HFFc6 (cell line): ENCODE measurements at places on chromosomes 11 and 22. TPM values are rescaled to one million over a fixed set of nuclear protein-coding genes. Genes with fewer than 3 reads are reported as not detected.

GRCh38 chr11:133930053-133930766 lies 26.6 kb downstream of the IGSF9B start:
- no peak for DNase-seq

- no peak for DNase-seq
Observed at GRCh38 chr11:116078101-116078591, 573.9 kb upstream of the CADM1 start.

Gene GAL
- 1.0 to 12.5 TPM (median 7.6 TPM) in 3 replicates for total RNA-seq

- DNase-seq, result peak; percentile 80
Observed at GRCh38 chr11:17314232-17314547, 37.4 kb upstream of the NCR3LG1 start.

Gene TTC28
- total RNA-seq, result 11.8 and 21.4 TPM in 2 replicates

GRCh38 chr11:107719557-107720302 lies 7.9 kb upstream of the SLN start:
- no peak for DNase-seq

GRCh38 chr11:132077416-132077815 lies 707.0 kb downstream of the NTM start:
- DNase-seq, result no peak

- DNase-seq, result no peak
Observed at GRCh38 chr22:46969961-46970360, 207.5 kb downstream of the TBC1D22A start.

GRCh38 chr22:19680287-19680881 lies 33.9 kb upstream of the SEPTIN5 start:
- DNase-seq, result no peak

DNA sequence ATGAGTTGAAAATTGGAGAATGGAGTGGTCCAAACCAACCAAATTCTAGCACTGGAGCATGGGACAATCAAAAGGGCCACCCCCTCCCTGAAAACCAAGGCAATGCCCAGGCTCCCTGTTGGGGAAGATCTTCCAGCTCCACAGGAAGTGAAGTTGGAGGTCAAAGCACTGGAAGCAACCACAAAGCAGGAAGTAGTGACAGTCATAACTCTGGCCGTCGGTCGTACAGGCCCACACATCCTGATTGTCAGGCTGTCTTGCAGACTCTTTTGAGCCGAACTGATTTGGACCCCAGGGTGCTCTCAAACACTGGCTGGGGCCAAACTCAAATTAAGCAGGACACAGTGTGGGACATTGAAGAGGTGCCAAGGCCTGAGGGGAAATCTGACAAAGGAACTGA lies 80.5 kb upstream of the ADSL start:
- DNase-seq, result no peak

Gene SMC1B
- total RNA-seq, result not detected in 3 replicates

Gene BCO2
- 0.63 to 1.4 TPM (median 1.00 TPM) in 3 replicates for total RNA-seq

- no peak for DNase-seq
Observed at GRCh38 chr11:46456269-46457001, 64.9 kb upstream of the CHRM4 start.

DNA sequence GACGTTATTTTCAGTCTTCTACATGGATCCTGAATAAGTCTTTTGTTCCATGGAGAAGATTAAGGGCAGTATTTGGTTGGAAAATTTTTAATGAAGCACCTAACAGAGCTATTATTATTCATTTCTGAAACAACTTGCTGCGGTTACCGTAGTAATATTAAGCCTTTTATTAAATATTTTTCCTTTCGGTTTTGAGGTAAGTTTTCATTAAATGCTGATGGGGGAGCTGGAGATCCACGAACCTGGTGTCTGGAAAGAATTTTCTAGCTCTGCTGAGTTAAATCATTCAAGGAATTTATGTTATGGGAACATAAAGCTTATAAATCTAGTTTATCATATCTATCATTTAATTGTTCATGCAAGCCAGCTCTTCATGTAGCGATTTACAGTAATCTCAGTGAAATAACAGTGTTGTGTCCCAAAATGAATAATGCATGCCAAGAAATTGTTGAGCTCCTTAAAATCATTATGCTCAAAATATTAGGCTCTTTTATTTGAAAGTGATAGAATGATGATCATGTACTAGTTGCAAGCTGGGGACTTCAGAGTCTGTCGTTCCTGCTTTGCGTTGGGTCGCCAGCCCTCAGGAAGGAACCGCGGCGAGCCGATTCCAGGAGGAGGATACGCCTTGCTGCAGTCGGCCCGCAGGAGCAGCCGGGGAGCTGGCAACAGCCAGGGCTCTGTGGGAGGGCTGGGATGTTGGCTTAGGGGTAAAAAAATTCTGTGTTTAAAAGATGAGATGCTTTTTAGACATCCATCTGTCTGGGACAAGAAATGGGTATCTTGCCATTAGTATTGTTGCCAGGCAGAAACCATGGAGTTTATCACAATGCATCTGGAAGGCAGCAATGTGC lies 83.1 kb downstream of the TBC1D22A start:
- peak; percentile 8 for DNase-seq

DNA sequence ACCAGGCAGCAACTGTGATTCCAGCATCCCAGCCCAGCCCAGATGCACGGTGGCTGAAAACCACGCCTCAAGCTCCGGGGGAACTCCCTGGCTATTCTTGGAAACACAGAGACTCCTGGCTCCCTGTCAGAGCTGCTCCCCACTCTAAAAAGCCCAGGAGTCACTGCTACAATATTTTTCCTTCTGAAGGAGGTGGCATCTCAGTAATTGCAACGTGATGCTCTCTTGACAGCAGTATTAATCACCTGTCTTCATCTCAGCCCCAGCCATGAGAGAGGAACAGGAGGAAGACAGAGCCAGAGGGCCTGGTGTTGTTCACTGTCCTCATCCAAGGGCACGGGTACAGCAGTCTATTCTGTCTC lies 26.9 kb downstream of the DRD2 start:
- DNase-seq, result no peak

DNA sequence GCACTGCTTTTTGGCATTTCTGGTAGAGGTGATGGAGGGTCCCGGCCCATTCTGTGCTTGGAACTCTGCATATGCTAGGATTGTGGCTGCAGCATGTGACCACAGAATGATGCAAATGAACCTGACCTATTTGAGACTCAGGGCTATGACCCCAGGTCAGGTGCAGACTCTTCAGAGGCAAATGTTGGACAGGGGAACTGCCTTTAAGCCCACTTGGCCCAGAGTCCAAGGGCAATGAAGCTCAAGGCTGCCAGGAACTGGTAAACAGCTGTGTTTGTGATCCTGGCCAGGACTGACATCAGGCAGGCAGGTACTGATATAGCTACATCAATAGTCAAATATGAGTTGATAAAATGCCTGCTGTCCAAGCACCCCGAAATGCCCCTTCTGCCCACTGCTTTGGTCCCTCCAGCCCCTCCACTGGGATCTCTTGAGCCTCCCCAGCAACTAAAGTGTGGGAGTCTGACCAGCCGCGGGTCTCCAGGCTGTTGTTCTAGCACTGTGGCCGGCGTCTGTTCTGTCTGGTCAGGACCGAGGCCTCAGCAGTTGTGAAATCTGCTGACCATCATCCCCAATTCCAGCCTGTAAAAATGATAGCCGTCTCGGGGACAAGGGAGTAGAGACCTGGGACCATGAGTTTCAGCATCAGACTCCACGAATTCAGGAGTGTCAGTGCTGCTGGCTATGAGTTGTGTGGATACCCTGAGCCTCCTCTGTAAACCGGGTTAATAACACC lies 82.4 kb upstream of the EIF3D start:
- DNase-seq, result no peak

GRCh38 chr11:31096191-31096805 lies 273.2 kb downstream of the DCDC1 start:
- no peak for DNase-seq

Gene OR2AT4
- not detected in 3 replicates for total RNA-seq

Gene OR5B21
- total RNA-seq, result not detected in 3 replicates

Gene RTN4RL2
- total RNA-seq, result 0.35 to 0.48 TPM in 2 of 3 replicates, not detected in the other

DNA sequence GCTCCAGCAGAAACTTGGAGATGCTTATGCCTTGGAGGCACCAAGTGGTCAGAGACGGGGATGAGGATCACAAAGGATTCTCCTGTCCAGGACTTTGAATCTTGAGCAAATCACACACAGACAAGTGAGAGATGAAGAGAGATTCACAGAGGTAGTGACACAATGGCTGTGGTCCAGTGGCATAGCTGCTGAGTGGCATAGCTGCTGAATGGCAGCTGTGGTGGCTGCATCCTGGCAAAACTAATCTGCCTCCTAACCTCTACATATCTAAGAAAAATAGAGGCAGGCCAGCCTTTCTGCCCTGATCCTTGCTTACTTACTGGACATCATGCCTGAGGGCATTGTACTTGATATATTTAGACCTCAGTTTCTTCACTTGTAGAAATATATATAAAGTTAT lies 102.6 kb downstream of the CD44 start:
- no peak for DNase-seq

Gene SYNGR1
- total RNA-seq, result 18.8 to 20.2 TPM (median 19.7 TPM) in 3 replicates

Gene CECR2
- not detected in 3 replicates for total RNA-seq

- DNase-seq, result no peak
Observed at GRCh38 chr22:25492841-25493734, 71.4 kb upstream of the GRK3 start.

DNA sequence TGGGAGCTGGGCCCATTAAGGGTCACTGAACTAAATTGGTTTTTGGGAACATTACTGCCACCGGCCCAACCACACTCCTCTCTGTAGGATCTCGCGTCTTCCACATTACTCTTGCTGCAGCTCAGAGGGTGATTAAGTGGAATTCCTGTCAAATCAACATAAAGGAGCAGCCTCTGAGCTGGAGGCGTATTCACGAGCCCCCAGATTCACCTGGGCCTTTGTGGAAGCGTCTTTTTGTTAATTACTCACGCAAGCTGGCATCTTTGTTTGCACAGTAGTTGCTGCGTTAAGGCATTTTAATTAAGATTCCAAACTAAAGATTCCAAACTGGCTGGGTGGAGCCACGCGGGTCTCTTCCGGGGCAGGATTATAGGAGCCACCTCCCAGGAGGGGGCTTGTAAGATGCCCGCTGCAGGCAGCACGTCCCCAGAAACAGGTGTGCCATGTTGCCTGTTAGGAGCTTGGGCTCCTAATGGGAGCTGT lies 21.5 kb upstream of the RFPL3 start:
- no peak for DNase-seq

DNA sequence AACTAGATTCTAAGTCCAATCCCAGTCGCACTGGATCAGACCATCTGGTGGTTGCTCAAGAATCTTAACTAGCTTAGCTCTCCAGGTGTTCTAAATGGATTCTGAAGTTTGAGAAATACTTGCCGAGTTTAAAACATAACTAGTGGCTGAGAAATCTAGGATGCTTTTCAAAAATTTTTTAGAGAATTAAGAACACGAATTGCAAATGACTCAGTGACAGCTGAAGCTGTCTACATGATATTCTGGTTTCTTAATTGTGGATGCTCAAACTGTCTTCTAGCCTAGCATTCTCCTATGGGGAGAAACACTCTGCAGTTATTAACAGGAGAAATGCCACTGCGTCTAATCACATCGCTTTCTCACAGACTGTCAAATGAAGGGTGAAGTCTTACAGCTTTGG lies 20.2 kb upstream of the TP53AIP1 start:
- DNase-seq, result no peak

Gene CDON
- 1.3 and 1.6 TPM in 2 replicates for total RNA-seq

- DNase-seq, result no peak
Observed at GRCh38 chr11:13073119-13073981, 64.2 kb downstream of the RASSF10 start.

Gene CPT1B
- total RNA-seq, result 1.0 to 2.6 TPM (median 2.6 TPM) in 3 replicates

- no peak for DNase-seq
Observed at GRCh38 chr11:98040061-98040808, 980.5 kb upstream of the CNTN5 start.

Gene MMP13
- total RNA-seq, result not detected in 3 replicates

- peak; percentile 76 for DNase-seq
Observed at GRCh38 chr22:46484861-46485595, 52.4 kb downstream of the CELSR1 start.
